NCI-H446 (cell line): ENCODE measurements at places on chromosomes 12 and 14.

- DNase-seq = no peak
These were observed 183.8 kb upstream of the HIF1A start for GRCh38 chr14:61511558-61511948.

DNA sequence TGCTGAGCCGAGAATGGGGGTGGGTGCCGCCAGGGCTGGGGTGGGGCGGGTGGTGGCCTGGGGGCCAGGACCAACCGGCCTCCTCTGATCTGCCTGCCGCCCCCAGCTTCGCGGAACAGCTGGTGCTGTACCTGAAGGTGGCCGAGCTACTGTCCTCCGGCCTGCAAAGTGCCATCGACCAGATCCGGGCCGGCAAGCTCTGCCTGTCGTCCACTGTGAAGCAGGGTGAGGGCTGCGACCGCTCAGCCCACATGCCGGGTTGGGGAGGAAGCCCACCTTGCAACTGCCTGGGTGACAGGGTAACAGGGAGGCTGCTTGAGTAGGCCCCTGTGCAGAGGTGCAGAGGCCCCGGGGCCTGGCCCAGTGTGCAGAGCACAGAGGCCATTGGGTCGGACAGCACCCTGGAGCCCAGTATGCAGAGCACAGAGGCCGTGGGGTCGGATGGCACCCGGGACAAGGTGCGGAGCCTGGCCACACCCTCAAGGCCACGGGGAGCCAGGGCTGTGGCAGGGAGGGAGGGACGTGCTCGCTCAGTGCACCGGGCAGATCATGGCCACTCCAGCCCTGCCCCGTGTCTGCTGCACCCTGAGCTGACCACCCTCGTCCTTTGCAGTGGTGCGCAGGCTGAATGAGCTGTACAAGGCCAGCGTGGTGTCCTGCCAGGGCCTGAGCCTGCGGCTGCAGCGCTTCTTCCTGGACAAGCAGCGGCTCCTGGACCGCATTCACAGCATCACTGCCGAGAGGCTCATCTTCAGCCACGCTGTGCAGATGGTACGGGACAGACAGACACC lies 9.5 kb upstream of the PUS1 start:
- no peak for DNase-seq

DNA sequence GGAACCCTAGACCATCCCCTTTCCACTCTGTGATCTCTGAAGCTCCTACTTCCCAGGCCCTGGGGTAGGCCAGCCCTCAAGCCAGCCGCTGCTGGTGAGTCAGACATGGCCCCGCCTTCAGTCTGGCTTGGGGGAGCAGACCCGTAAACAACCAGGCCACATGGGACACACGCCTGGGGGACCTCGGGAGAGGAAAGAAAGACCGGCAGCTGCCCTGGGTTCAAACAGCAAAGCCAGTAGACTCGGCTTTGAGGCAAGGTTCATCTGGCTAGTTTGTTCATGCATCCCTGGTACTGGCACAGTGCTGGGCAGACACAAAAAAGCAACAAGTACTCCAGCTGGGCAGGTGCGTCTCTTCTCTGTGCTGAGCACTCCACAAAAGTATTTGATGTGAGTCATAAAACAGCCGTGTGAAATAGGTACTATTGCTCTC lies 101.9 kb downstream of the SETD3 start:
- DNase-seq = no peak

DNA sequence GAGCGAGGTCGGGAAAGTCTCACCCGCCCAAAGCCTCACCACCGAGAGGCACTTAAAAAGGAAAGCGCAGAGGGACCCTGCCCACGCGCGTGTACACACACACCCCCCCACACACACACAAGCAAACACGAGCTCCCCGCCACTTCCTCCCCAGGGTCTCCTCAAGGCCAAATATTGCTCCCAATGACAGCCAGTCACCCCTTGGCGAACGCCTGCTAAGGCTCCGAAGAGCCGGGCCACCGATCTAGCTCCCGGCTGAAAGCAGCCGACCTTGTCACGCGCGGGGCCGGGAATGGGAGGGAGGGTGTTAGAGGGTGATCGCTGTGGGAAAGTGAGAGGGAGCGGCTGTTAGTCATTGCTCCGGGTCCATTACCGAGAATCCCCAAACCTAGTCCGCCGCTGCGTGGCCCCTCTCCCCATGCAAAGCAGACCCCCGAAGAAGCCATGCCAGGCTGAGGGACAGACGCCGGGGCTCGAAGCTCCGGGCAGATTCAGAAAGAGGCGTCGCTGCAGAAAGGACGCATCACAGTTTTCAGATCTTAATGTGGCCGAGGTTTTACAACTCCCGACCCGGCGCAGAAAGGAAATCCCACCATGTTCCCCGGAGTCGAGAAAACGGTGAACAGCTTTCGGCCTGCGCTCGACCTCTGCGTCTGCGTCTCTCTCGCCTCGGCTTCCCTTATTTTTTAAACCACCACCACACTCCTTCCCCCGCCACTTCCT lies 2.6 kb downstream of the BMP4 start:
- DNase-seq = peak; percentile 48

- no peak for DNase-seq
These were observed 28.8 kb downstream of the ATXN2 start for GRCh38 chr12:111570084-111570961.

DNA sequence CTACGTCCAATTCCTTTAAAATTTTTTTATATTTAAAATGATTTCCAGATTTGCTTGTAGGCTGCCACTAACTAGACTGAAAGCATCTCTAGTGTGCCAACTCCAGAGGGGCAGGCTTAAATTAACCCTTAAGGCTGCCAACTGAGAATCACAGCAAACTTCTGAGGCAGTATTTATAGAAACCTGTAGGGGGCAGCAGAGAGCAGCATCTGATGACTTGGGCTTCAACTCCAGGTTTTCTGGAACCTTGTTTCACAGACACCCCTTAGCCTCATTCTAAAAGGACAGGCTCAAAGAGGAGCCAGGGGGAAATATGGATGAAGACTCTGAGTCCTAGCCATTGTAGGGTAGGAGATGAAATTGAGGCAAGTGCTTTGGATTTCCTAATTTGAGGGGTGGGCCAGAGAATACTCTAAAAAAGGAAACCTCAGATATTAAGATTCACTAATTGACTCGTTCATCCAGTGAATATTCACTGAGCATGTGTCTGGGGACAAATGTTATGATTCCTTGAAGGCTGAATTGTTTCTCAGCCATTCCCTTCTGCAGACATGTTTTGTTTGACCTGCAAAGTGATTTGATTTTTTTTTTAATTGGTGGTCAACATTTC lies 63.3 kb upstream of the HSPB8 start:
- peak; percentile 80 for DNase-seq

GRCh38 chr12:17992002-17992656 lies 97.9 kb downstream of the RERGL start:
- peak; percentile 60 for DNase-seq
